ENCODE measurements at places on chromosomes 4 and X.

DNA sequence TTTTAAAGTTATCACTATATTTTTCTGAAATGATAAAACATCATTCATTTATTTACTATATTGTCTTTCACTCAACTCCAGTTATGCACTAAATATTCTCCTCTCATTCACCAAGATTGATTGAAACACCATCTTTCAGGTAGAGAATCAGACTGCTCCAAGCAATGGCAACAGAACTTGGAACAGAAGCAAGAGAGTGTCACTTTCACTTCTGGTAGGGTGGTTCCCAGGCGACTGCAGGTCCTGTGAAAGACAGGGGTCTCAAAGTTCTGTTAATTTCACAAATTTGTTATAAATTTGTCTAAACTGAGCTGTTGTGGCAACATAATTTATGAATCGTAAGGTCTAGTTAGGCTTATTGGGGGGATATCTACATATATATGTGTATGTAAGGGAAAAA, 47.8 kb downstream of the RHOH start:
- H3K4me1 ChIP-seq, result peaks cover 94% of the 10 kb centered on the region
- H3K36me3 ChIP-seq, result peaks cover 31% of the 10 kb centered on the region
- H3K27ac ChIP-seq, result no peak overlapping the region
- DNase-seq, result no peak
- H3K4me3 ChIP-seq, result no peak overlapping the region

GRCh38 chr4:62517716-62518115, 1317.6 kb downstream of the ADGRL3 start:
- no peaks in the 10 kb centered on the region for H3K36me3 ChIP-seq
- no peak overlapping the region for H3K4me3 ChIP-seq
- DNase-seq, result no peak
- H3K4me1 ChIP-seq, result no peaks in the 10 kb centered on the region

DNA sequence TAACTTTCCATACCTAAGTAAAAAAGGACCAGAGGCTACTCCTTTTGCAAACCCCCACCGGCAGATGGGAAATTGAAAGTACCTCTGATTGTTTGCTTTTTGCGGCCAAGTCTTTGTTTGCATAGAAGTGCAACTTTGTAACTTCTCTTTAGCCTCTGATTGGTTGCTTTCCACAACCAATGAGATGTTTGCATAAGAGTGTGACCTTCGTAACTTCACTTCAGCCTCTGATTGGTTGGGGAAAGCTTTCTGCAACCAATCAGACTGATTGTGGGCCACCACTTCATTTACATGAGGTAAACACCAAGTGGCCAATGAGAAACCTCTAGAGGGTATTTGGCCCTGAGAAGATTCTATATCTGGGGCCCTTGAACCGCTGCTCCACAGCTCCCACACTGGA, 48.8 kb upstream of the PGRMC1 start:
- H3K4me1 ChIP-seq, result no peaks in the 10 kb centered on the region
- no peak for DNase-seq
- no peaks in the 10 kb centered on the region for H3K36me3 ChIP-seq
- no peak overlapping the region for H3K27ac ChIP-seq
- no peaks in the 10 kb centered on the region for H3K27me3 ChIP-seq

DNA sequence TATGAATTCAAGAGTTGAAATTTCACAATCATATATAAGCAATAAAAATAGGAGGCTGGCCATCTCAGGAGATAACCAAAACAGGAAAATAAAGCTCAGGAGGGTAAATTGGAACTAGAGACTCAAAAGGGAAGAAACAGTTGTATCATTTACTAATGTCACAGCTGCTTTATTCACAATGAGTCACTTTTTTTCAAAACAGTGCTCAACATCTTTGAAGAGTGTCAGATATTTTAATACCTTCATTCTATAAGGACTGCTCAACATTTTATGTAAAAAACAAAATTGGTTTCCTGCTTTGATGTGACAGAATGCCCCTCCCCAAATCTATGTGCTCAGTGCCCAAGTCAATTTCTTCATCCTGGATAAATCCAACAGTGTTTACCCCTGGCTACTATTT, 97.7 kb downstream of the DDX60 start:
- H3K4me3 ChIP-seq, result no peak overlapping the region
- no peak for DNase-seq
- no peaks in the 10 kb centered on the region for H3K27me3 ChIP-seq
- no peak overlapping the region for H3K27ac ChIP-seq
- peaks cover 26% of the 10 kb centered on the region for H3K36me3 ChIP-seq
- H3K4me1 ChIP-seq, result no peaks in the 10 kb centered on the region

- H3K36me3 ChIP-seq, result no peaks in the 10 kb centered on the region
- no peak overlapping the region for H3K4me3 ChIP-seq
- no peak overlapping the region for H3K27ac ChIP-seq
- DNase-seq, result no peak
Measured at GRCh38 chr4:108361886-108362285, 193.2 kb upstream of the LEF1 start.

GRCh38 chrX:134365904-134366303, 94.1 kb upstream of the HPRT1 start:
- no peak overlapping the region for H3K27ac ChIP-seq
- DNase-seq, result no peak

GRCh38 chrX:123818243-123818642, 41.6 kb upstream of the XIAP start:
- no peak overlapping the region for H3K27ac ChIP-seq
- H3K36me3 ChIP-seq, result no peaks in the 10 kb centered on the region
- H3K27me3 ChIP-seq, result no peaks in the 10 kb centered on the region
- no peaks in the 10 kb centered on the region for H3K4me1 ChIP-seq

DNA sequence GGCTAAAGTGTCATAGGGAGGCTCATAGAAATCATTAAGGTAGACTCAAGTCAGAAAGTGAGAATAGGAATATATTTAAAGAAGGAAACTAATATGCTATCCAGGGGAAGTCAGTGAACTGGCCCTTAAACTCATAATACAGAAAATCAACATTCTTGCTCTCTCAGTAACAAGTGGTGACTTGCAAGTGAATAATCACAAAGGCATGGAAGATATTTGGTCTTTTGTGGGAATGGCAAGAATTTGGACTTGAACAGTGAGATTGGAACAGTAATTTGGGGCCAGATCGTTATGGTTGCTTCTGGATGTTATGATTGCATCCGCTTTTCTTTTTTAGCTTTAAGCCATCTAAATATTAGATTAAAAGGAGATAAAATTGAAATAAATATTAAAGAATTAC, 103.8 kb downstream of the TBC1D19 start:
- no peaks in the 10 kb centered on the region for H3K4me1 ChIP-seq
- no peak overlapping the region for H3K4me3 ChIP-seq
- H3K27me3 ChIP-seq, result no peaks in the 10 kb centered on the region
- no peak overlapping the region for H3K27ac ChIP-seq
- no peak for DNase-seq
- peaks cover 4% of the 10 kb centered on the region for H3K36me3 ChIP-seq

DNA sequence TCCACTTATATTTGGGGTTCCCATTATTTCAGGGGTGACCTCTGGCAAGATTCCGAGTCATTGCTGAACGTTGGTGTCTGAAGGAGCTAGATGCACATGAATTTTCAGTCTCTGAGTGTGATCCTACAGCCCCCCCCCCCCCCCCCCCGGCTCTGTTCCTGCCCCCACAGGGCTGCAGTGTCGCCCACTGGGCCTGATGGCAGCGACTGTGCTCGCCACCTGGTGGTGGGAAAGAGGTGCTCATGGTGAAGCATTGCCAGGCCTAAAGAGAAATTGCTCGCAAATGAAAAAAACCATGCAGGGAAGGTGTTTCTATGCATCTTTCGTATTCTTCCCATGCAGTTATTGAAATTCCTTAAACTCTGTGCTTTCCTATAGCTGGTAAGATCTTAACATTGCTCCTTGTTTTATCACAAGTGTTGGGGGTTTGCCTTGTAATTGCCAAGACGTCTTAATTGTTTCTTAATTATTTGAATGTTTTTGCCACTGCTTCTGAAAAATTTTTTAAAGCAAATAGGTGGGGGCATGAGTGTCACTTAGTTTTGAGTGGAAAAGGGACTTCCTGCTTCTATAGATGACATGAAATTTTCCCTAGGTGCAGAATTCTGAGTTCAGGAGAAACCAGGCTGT, 63.2 kb downstream of the CLDN22 start:
- H3K4me1 ChIP-seq, result no peaks in the 10 kb centered on the region
- no peaks in the 10 kb centered on the region for H3K36me3 ChIP-seq
- DNase-seq, result peak; percentile 15
- H3K27ac ChIP-seq, result no peak overlapping the region
- H3K4me3 ChIP-seq, result no peak overlapping the region

DNA sequence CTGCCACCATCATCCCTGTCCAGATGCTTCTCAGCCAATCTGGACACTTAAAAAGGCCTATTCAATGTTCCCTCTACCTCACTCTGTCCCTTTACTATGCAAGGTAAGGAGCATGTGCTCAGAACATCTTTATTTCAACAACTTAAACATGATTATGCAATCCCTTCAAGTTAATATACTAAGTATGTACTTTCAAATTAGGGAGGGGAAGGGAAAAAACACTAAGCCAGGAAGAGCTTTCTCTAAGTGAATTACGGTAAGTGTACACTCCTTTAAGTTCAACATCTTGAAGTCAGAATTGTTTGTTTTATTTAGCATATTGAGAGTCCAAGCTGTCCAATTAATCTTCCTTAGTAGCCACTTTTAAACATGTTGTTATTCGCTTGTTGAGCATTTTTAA, 14.1 kb downstream of the SLC10A7 start:
- H3K36me3 ChIP-seq, result no peaks in the 10 kb centered on the region
- H3K27ac ChIP-seq, result no peak overlapping the region
- no peaks in the 10 kb centered on the region for H3K4me1 ChIP-seq
- no peak overlapping the region for H3K4me3 ChIP-seq
- no peaks in the 10 kb centered on the region for H3K27me3 ChIP-seq
- DNase-seq, result no peak

GRCh38 chrX:72216973-72217372, 21.9 kb downstream of the ERCC6L start:
- H3K27ac ChIP-seq, result no peak overlapping the region
- H3K27me3 ChIP-seq, result no peaks in the 10 kb centered on the region
- H3K36me3 ChIP-seq, result no peaks in the 10 kb centered on the region
- no peak for DNase-seq
- H3K4me1 ChIP-seq, result no peaks in the 10 kb centered on the region

- no peak overlapping the region for H3K27ac ChIP-seq
- H3K4me3 ChIP-seq, result no peak overlapping the region
- no peaks in the 10 kb centered on the region for H3K4me1 ChIP-seq
- DNase-seq, result no peak
- no peaks in the 10 kb centered on the region for H3K36me3 ChIP-seq
Measured at GRCh38 chr4:149605601-149606378, 209.9 kb downstream of the IQCM start.

DNA sequence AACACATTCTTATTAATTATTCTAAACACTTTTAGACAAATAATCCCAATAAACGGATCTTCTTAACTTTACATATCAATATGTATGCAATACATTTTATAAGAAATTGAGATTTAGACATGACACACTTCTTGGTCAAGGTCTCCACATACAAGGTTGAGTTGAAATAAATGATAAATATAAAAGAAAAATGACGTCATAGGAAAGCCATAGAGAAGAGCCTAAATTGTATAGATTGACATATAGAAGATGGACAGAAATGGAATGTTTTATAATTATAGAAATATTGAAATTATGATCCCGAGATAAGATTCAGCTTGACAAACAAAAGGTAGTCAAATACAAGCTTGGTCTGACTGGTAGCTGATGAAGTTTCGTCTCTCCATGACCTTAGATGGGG, 87.4 kb downstream of the RNF150 start:
- no peaks in the 10 kb centered on the region for H3K4me1 ChIP-seq
- H3K27ac ChIP-seq, result no peak overlapping the region
- H3K27me3 ChIP-seq, result no peaks in the 10 kb centered on the region
- no peak overlapping the region for H3K4me3 ChIP-seq

DNA sequence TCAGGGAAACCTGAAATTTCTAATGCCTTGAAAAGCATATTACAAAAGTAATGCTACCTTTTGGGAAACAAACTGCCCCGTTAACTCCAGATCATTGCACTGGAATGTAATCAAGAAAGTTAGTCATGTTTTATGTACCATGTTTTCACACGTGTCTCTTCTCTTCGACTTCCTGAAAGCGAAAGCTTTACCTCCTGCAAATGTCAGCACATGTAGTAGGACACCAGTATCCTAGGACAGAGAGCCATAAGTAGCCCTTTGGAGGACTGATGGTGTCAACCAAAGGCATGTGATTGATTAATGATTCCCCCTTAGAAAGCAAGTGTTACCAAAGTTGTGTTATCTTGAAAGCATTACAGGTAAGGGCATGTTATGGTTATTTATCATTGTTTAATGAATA, 8.8 kb upstream of the MND1 start:
- no peaks in the 10 kb centered on the region for H3K4me1 ChIP-seq
- no peak overlapping the region for H3K4me3 ChIP-seq
- H3K27ac ChIP-seq, result no peak overlapping the region
- no peaks in the 10 kb centered on the region for H3K27me3 ChIP-seq
- DNase-seq, result no peak

DNA sequence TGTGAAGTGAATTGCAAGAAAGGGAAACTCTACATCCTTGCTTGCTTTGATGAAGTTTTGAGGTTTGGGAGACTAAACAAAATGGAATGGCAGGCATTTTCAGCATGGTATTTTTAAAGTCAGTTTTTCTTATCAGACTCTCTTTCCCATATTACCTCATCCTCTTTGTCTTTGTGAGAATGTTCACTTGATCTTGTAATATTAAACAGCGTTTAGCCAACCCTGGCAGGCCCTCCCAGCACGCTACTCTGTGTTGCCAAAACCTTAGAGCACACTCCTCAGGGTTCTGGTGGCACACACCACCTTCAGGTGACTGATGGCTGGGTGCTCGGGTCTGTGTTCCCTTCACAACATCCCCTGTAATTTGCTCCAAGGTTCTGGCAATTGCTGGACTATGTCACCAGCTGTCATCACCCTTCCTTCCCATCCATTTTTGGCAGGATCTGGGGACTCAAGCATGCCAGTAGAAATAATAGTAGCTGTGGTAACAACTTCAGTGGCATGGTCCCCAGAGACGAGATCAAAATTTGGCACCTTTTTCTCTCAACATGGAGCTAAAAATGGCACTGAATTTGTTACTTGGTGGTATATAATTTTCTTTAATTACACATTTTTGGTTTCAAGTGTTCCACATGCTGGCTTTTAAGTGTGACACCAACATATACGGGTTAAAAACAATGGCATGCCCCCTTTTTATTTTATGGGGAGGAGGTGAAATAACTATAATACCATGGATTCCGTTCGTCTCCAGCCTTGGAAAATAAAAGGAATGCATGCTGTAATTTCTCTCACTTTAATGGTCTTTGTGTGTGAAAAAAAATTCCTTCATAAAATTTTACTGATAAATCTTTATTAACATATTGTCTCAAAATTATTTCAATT, 273.1 kb downstream of the DCTD start:
- H3K4me3 ChIP-seq, result no peak overlapping the region
- H3K27me3 ChIP-seq, result no peaks in the 10 kb centered on the region
- no peak for DNase-seq
- H3K36me3 ChIP-seq, result no peaks in the 10 kb centered on the region

- H3K27me3 ChIP-seq, result no peaks in the 10 kb centered on the region
- DNase-seq, result no peak
- no peaks in the 10 kb centered on the region for H3K36me3 ChIP-seq
- no peaks in the 10 kb centered on the region for H3K4me1 ChIP-seq
- no peak overlapping the region for H3K27ac ChIP-seq
Measured at GRCh38 chrX:39397561-39398199, 596.4 kb downstream of the MID1IP1 start.

GRCh38 chr4:185108185-185108584, 34.9 kb upstream of the SLC25A4 start:
- no peak overlapping the region for H3K27ac ChIP-seq
- H3K36me3 ChIP-seq, result no peaks in the 10 kb centered on the region
- no peaks in the 10 kb centered on the region for H3K4me1 ChIP-seq
- DNase-seq, result no peak

Data from CD8-positive, alpha-beta memory T cell (primary cell).